ENCODE measurements at places on chromosomes 12 and 14. TPM values are rescaled to one million over a fixed set of nuclear protein-coding genes. Genes with fewer than 3 reads are reported as not detected.

FAM222A gene
- 0.89 TPM for total RNA-seq

MYH6 gene
- total RNA-seq, result not detected

SIRT4 gene
- not detected for total RNA-seq

RFLNA gene
- total RNA-seq, result 4.9 TPM

PLD4 gene
- not detected for total RNA-seq

PPP1R36 gene
- total RNA-seq, result not detected

REP15 gene
- 0.54 TPM for total RNA-seq

GPR84 gene
- not detected for total RNA-seq

ACSM4 gene
- total RNA-seq, result not detected

PTPN6 gene
- not detected for total RNA-seq

ALKBH2 gene
- 5.8 TPM for total RNA-seq

WSCD2 gene
- total RNA-seq, result not detected

FGF23 gene
- total RNA-seq, result not detected

CYP27B1 gene
- 0.86 TPM for total RNA-seq

BCDIN3D gene
- 3.3 TPM for total RNA-seq

IAPP gene
- not detected for total RNA-seq

RIMBP2 gene
- not detected for total RNA-seq

SENP1 gene
- total RNA-seq, result 28.6 TPM

ABCC9 gene
- total RNA-seq, result 44.3 TPM

CCDC197 gene
- not detected for total RNA-seq

CCDC85C gene
- total RNA-seq, result 9.0 TPM
